Effector memory CD8-positive, alpha-beta T cell (primary cell): ENCODE measurements at places on chromosomes 11 and 22.

DNA sequence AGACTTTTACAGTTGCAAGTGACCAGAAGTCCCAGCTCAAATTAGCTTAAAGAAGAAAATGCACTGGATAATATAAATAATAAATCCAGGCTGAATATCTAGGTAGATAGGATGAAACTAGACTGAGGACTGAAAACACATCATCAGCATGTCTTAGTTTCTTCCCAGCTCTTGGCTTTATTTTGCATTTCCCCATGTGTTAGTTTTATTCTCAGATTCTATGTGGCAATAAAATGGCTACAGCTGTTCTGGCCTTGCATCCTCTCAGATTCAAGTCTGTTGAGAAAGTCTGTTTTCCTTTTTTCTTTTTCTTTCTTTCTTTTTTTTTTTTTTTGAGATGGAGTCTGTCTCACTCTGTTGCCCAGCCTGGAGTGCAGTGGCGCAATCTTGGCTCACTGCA is 22.6 kb upstream of the CAT start:
- H3K27me3 ChIP-seq, result peaks cover 36% of the 10 kb centered on the region
- no peak for DNase-seq
- H3K4me3 ChIP-seq, result no peak overlapping the region
- H3K27ac ChIP-seq, result no peak overlapping the region

- H3K27me3 ChIP-seq, result no peaks in the 10 kb centered on the region
- DNase-seq, result no peak
- no peak overlapping the region for H3K4me3 ChIP-seq
- H3K36me3 ChIP-seq, result no peaks in the 10 kb centered on the region
- peaks cover 8% of the 10 kb centered on the region for H3K4me1 ChIP-seq
- H3K27ac ChIP-seq, result no peak overlapping the region
Measured at GRCh38 chr22:19821523-19822300, 33.0 kb downstream of the GNB1L start.

DNA sequence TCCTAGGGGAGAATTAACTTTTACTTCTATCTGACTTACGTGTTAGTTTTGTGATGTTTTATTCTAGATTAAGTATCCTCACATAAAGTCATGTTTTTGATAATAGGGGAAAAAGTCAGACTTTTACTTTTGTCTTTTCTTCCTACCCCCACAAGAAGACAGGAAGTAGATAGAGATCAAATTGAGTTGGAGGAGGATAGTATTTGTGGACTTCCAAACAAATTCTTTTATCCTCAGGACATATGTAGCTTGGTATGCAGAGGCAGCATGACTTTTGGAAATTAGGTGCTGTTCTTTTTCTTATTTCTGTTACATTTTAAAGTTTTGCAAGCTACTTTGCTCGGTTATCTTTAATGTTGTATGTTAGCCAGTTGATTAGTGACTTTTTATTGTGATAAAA is 61.4 kb downstream of the MTMR3 start:
- peaks cover 52% of the 10 kb centered on the region for H3K4me1 ChIP-seq
- no peaks in the 10 kb centered on the region for H3K27me3 ChIP-seq
- no peak for DNase-seq
- H3K27ac ChIP-seq, result no peak overlapping the region
- H3K36me3 ChIP-seq, result peaks cover 3% of the 10 kb centered on the region
- no peak overlapping the region for H3K4me3 ChIP-seq

- H3K27ac ChIP-seq, result no peak overlapping the region
- H3K4me3 ChIP-seq, result no peak overlapping the region
- H3K36me3 ChIP-seq, result peaks cover 7% of the 10 kb centered on the region
- no peak for DNase-seq
Measured at GRCh38 chr11:96033599-96033998, 109.7 kb upstream of the MTMR2 start.

- H3K36me3 ChIP-seq, result peaks cover 3% of the 10 kb centered on the region
- no peak for DNase-seq
- no peak overlapping the region for H3K4me3 ChIP-seq
- H3K4me1 ChIP-seq, result no peaks in the 10 kb centered on the region
- H3K27ac ChIP-seq, result no peak overlapping the region
Measured at GRCh38 chr11:93145390-93145915, 52.3 kb downstream of the SLC36A4 start.

- H3K27ac ChIP-seq, result no peak overlapping the region
- no peak overlapping the region for H3K4me3 ChIP-seq
- H3K36me3 ChIP-seq, result no peaks in the 10 kb centered on the region
- no peak for DNase-seq
- peaks cover 6% of the 10 kb centered on the region for H3K4me1 ChIP-seq
- H3K27me3 ChIP-seq, result no peaks in the 10 kb centered on the region
Measured at GRCh38 chr11:44826922-44827643, 100.3 kb downstream of the TSPAN18 start.

- no peak overlapping the region for H3K27ac ChIP-seq
- H3K4me3 ChIP-seq, result no peak overlapping the region
- DNase-seq, result peak; percentile 20
- H3K36me3 ChIP-seq, result no peaks in the 10 kb centered on the region
- H3K4me1 ChIP-seq, result peaks cover 6% of the 10 kb centered on the region
Measured at GRCh38 chr11:59822989-59823566, 12.5 kb upstream of the MRPL16 start.

DNA sequence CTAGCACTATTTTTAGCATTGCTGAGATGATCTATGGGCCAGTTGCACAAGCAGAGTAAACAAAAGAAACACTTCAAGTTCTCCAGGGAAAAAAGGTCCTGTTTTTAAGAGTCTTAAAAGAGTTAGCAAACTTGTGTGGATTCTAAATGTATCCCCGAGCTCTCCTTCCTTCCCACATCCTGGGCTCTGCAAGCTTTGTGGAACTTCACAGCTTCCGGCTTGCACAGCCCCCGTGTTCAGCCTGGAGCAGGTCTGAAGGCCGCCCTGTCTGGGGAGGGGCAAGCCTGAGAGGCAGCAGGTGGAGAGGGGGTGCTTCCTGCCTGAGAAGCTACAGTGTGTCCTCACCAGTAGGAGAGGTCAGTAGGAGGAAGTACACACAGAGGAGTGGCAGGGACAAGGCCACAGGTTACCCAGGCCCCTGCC is 35.1 kb upstream of the SUSD2 start:
- H3K36me3 ChIP-seq, result peaks cover 8% of the 10 kb centered on the region
- no peak for DNase-seq
- H3K4me3 ChIP-seq, result peak overlapping the region; percentile 76
- H3K4me1 ChIP-seq, result peaks cover 40% of the 10 kb centered on the region

- DNase-seq, result no peak
- peaks cover 14% of the 10 kb centered on the region for H3K36me3 ChIP-seq
- H3K4me1 ChIP-seq, result peaks cover 4% of the 10 kb centered on the region
- H3K27ac ChIP-seq, result no peak overlapping the region
- no peaks in the 10 kb centered on the region for H3K27me3 ChIP-seq
Measured at GRCh38 chr22:45757068-45757467, 85.4 kb downstream of the ATXN10 start.

GRCh38 chr22:24099071-24099470 is 82.2 kb upstream of the SUSD2 start:
- DNase-seq, result no peak
- peaks cover 7% of the 10 kb centered on the region for H3K36me3 ChIP-seq
- peak overlapping the region; percentile 52 for H3K27ac ChIP-seq
- no peaks in the 10 kb centered on the region for H3K27me3 ChIP-seq
- no peaks in the 10 kb centered on the region for H3K4me1 ChIP-seq
- H3K4me3 ChIP-seq, result no peak overlapping the region

DNA sequence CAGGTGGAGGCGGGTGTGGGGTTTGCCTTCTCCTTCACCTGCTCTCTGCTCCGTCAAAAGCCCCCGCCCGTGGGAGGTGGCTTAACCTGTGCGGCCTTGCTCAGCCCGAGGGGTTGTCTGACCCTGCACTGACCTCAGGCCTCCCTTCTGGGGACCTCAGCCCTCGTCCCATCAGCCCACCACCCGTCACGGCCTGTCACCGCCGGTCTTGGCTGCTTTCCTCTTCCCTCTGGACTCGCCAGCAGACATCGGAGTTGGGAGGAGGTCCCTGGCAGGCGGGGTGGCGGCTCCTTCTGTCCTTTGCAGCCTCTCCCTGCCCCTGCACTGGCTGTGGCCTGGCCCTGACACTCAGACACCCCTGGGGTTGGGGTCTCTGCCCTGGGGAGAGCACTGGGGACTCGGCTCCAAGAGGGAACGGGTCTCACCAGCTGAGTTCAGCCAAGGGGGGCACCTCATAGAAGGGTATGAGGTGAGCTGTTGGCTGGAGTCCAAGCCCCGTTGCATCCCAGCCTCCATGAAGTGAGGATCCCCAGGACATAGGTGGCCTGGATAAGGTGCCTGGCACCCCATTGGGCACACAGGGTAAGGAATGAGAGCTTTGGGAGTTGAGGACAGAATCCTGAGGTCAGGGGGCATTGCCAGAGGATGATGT is 999.6 kb downstream of the BRD1 start:
- peaks cover 25% of the 10 kb centered on the region for H3K27me3 ChIP-seq
- peaks cover 4% of the 10 kb centered on the region for H3K36me3 ChIP-seq
- H3K4me1 ChIP-seq, result no peaks in the 10 kb centered on the region
- no peak overlapping the region for H3K4me3 ChIP-seq
- DNase-seq, result no peak
- no peak overlapping the region for H3K27ac ChIP-seq

DNA sequence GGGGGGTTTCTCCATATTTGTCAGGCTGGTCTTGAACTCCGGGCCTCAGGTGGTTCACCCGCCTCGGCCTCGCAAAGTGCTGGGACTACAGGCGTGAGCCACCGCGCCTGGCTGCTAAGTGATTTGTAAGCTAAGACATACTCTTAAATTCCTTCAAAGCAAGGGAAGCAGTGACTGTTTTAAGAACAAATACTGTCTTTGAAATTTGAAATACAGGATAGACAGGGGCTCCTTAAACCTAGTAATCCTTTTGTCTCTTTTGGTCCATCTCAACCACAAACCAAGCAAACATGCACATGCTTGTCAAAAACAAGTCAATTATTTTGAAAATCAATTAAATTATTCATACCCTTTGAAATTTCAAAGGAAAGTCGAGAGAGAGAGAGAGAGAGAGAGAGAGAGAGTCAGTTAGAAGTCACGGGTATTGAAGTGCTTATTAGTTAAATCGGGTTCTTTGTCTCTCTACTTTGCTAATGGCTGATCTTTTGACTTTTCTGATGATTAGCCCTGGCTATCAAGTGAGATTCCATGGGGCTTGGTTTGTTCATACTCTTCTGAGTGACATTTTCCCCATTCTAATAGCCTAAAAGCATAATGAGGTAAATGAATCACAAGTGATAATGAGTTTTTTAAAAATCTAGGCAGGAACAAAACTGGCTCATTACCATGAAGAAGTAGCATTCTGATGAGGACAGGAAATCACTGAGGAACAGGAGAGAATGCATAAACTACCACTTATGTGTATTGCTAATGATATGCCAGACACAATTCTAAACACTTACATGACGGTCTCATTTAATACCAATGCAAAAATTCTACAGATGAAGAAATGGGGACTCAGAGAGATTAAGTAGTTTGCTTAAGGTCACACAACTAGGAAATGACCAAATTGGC is 48.0 kb downstream of the MCHR1 start:
- H3K4me3 ChIP-seq, result peak overlapping the region; percentile 37
- no peak for DNase-seq
- peaks cover 20% of the 10 kb centered on the region for H3K4me1 ChIP-seq
- no peaks in the 10 kb centered on the region for H3K27me3 ChIP-seq
- H3K27ac ChIP-seq, result peak overlapping the region; percentile 24

DNA sequence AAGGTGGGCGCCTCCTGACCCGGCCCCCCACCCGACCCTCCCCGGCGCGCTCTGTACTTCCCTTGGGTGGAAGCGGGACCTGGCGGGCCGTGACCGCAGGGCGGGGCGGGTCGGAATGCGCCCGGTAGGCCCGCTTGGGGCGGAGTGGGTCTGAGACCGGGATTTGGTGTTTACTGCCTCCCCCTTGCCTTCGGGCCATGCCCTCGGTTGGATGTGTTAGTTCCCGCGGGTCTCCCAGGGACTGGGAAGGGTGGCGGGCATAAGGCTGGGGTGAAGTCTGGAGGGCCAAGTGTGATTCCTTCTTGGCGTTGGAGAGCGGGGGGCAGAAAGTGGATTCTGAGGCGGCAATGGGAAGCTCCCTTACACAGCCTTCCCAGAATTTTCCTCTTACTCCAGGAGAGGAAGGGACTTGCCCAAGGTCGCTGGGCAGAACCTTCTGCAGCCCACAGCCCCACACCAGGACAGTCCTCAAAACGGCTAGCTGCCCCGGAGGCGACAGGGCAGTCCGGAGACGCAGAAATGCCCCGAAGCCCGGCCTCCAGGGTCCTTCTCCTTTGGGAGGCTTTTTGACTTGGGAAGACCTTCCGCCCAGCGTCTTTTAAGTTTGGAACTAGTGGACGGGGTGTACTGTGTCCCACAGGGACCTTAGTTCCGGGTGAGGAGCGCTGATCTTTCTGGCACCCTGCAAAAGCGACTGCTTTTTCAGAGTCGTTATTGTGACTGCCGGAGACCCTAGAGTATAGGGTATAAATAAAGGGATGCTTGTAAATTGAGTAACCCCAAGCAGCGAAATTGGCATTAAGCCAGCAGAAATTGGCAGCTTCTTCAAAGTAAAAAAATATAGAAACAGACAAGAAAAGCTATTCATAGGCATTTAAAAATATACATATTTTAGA is 647 bp downstream of the SWAP70 start:
- H3K36me3 ChIP-seq, result peaks cover 5% of the 10 kb centered on the region
- peak overlapping the region; percentile 81 for H3K27ac ChIP-seq
- H3K4me3 ChIP-seq, result peak overlapping the region; percentile 86
- peaks cover 8% of the 10 kb centered on the region for H3K4me1 ChIP-seq
- DNase-seq, result no peak

DNA sequence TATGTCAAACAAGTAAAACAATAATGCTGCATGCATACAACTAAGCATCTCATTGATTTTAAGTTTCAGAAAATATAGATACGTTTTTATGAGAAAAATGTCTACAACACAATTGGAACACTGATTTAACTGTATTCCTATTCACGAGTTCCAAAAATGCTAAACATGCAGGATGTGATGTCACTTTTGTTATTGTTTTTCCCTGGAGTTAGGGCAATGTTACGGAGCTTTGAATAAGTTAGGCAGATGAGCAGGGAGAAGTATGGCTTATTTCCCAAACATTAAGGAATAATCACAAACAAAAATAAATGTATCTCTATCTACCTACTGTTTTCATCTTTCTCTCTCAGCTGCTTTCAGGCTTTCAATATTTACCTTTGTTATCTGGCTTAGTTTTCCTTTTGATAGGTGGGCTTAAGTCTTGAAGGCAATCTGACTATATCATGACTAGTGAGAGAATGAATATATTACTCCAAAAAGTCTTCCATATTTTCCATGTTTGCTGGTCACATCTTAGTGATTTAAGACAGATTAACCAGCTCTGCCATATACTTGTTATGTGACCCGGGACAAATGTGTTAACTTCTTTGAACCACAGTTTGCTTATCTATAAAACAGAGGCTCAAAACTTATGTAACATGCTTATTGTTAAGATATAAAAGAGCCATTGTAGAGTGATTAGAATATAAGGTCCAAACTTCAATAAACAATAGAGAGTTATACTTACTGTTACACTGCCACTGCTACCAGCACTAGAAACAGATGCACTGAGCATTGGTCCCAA is 854.4 kb upstream of the CCDC90B start:
- H3K4me3 ChIP-seq, result no peak overlapping the region
- no peaks in the 10 kb centered on the region for H3K4me1 ChIP-seq
- no peaks in the 10 kb centered on the region for H3K36me3 ChIP-seq
- no peak for DNase-seq
- no peak overlapping the region for H3K27ac ChIP-seq
